ENCODE measurements at places on chromosomes 16 and 17.

GRCh38 chr17:55576237-55576995 lies 65.2 kb upstream of the SMIM36 start:
- no peak for DNase-seq

GRCh38 chr17:73197161-73197560 lies 4.3 kb downstream of the COG1 start:
- DNase-seq: no peak

DNA sequence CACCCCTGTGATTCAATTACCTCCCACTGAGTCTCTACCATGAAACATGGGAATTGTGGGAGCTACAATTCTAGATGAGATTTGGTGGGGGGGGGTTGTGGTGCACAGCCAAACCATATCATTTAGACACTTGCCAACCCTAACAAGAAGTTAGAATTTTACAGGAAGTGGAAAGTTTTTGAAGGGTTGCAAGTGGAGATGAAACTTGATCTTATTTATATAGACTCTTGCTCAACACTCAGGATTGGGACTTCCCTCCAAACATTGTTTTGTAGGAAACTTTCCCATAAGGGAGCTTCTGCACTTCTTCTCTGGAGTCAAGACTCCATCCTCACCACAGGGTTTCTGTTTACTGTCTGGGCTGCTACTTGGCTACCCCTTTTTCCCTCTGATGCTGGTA lies 266.7 kb upstream of the CDH11 start:
- no peak for DNase-seq

DNA sequence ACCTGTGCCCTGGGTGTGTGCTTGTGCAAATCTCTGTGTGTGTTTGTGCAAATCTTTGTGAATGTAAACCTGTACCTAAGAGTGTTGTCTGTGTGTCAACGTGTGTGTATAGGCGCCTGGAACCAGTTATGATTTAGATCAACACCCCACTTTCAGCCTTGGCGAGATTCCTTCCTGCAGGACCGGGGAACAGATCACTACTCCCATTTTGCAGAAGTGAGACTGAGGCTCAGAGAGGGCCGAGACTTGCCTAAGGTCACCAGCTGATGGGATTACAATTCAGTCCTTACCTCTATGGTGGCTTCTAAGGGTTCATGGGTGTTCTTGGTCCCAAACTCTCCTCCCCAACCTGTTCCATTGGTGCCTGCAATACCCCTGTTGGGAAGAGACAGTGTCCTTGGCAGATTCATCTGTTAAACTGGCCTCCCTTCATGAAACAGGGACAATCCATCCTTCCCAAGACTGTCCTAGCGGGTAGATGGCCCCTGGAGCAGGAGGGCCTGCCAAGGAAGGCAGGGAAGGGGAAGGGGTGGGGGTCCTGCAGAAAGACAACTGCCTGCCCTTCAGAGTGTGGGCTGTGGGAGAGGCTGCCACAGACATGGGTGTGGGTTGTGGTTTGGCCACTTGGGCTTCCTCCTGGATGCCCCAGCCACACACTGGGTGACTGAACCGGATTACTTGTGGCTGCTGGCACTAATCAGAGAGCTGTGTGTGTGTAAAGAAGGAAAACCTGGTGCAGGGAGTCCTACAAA lies 6.9 kb upstream of the MAPK7 start:
- DNase-seq: no peak

GRCh38 chr17:73713136-73713535 lies 68.9 kb upstream of the SDK2 start:
- DNase-seq: no peak

DNA sequence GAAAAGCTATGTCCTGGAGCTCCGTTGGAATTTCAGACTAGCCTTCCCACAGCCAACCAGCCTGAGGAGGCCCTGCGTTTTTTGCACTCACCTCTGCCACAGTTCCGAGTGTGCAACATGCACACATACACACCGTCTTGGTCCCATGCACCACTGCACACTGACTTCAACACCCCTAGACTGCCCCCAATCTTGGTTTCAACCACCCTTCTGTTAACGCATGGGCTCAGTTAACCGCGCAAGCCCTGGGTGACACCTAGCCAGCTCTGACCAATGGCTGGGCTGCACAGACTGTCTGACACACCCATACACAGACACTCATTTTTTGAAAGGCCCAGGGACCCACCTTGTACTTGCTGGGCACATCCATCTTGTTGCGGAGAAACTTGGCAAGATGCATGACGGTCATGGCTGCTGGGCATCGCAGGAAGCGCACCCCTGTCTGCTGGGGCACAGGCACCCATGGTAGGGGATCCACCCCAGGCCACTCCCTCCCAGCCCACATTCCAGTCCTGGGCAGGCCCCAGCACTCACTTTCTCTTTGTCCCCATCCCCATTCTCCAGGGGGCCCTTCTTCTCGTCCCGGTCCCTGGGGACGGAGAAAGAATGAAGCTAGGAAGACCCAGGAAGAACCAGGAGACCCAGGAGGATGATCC lies 8.0 kb downstream of the CISD3 start:
- no peak for DNase-seq

GRCh38 chr16:49597796-49598195 lies 224.2 kb downstream of the C16orf78 start:
- DNase-seq: no peak

DNA sequence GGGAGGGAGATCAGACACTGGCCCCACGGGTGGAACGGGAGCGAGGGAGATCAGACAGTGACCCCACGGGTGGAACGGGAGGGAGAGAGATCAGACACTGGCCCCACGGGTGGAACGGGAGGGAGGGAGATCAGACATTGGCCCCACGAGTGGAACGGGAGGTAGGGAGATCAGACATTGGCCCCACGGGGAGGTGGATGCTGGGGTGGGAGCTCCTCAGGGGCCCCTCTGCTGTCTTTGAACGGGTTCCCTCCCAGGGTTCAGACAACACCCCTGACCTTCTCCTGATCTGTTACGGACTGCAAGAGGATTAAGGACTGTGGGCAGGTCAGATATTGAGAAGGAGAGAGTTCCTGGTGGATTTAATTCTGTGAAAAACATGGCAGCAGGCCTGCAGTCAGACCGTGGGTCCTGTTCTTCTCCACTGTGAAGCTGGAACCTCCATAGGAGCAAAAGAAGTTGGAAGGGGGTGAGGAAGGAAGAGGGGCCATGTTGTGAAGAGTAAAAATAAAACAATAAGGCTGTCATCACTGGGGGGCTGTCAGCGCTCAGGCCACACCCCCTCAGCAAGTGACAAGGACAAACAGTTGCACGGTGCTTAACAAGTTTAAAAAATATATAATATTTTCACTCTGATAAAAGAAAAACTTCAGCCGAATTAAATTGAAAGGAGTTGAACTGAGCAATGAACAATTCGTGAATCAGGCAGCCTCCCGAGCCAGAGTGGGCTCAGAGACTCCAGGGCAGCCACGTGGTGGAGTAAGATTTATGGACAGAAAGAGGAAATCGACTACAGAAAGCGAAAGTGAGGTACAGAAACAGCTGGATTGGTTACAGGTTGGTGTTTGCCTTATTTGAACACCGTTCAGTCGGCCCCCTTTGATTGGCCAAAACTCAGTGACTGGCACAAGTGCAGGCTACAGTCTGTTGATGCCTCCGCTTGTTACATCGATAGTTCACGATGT lies 348.7 kb upstream of the TNRC6C start:
- DNase-seq: peak; percentile 23

GRCh38 chr17:57913575-57914272 lies 41.5 kb downstream of the CUEDC1 start:
- DNase-seq: no peak

GRCh38 chr17:15171167-15172047 lies 93.7 kb downstream of the PMP22 start:
- no peak for DNase-seq

Data from stimulated activated CD8-positive, alpha-beta memory T cell treated with anti-CD3 and anti-CD28 coated beads, Interleukin-15, amount 100 ng/mL, for 4 hours (primary cell).